ENCODE measurements at places on chromosomes 3 and 15. TPM values are rescaled to one million over a fixed set of nuclear protein-coding genes. Genes with fewer than 3 reads are reported as not detected.

The TLR9 gene
- not detected for total RNA-seq

- no peak for DNase-seq
Observed at GRCh38 chr3:120568598-120568997, 27.5 kb upstream of the NDUFB4 start.

The AMOTL2 gene
- total RNA-seq: 16.7 TPM

The AKAP13 gene
- total RNA-seq: 37.9 TPM

Data from liver (tissue), 10 donors.